Activated T-helper 1 cell treated with anti-CD3 and anti-CD28 coated beads, Interleukin-12 subunit alpha, Interleukin-12 subunit beta, Interleukin-2, Interleukin-4 antibody, amounts not matched to agents 30 ng/mL and 10 ng/mL and 1 ng/mL, durations not matched to agents 14 hours and 24 hours and 36 hours (primary cell): ENCODE measurements at places on chromosomes 11 and 22. TPM values are rescaled to one million over a fixed set of nuclear protein-coding genes. Genes with fewer than 3 reads are reported as not detected.

DNA sequence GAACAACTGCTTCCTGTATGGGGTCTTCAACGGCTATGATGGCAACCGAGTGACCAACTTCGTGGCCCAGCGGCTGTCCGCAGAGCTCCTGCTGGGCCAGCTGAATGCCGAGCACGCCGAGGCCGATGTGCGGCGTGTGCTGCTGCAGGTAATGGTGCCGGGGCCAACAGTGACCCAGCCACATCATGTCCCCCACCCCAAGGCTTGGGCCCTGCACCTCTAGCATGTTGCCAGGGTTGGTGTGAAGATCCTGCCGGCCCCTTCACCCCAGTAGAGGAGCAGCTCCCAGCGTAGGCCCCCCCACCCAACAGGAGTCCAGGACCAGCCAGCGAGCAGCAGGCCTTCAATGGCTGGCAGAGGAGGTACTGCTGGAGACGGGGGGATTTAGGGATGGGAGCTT, 15.9 kb downstream of the TAB1 start:
- no peak for DNase-seq

DNA sequence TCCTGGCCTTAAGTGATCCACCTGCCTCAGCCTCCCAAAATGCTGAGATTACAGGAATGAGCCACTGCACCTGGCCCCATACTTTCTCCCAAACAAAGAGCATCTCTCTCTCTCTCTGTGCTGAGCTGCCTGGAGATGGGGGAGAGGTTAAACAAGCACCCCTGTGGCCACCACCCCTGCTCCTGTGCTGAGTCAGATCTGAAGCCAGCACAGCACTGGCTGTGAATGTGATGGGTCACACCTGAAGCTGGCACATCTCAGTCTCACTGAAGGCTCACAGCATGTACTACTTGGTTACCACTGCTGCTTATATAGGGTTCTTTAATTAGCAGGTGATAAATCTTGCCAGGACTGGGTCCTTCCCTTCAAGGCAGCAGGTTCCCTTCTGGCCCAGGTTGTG, 10.8 kb upstream of the WEE1 start:
- no peak for DNase-seq

GRCh38 chr11:34305193-34305592, 52.6 kb downstream of the ABTB2 start:
- no peak for DNase-seq

- no peak for DNase-seq
Observed at GRCh38 chr22:30557243-30557642, 10.7 kb upstream of the SEC14L6 start.

The ANO9 gene
- total RNA-seq: 33.1 and 33.8 TPM in 2 replicates

The BIK gene
- 2.3 and 2.5 TPM in 2 replicates for total RNA-seq

GRCh38 chr22:47158457-47158856, 396.0 kb downstream of the TBC1D22A start:
- no peak for DNase-seq
